AG09319 (cell line): ENCODE measurements at places on chromosomes 5 and 9.
A peak's percentile ranks its signal among the peaks of the same experiment; 100 is the strongest.

DNA sequence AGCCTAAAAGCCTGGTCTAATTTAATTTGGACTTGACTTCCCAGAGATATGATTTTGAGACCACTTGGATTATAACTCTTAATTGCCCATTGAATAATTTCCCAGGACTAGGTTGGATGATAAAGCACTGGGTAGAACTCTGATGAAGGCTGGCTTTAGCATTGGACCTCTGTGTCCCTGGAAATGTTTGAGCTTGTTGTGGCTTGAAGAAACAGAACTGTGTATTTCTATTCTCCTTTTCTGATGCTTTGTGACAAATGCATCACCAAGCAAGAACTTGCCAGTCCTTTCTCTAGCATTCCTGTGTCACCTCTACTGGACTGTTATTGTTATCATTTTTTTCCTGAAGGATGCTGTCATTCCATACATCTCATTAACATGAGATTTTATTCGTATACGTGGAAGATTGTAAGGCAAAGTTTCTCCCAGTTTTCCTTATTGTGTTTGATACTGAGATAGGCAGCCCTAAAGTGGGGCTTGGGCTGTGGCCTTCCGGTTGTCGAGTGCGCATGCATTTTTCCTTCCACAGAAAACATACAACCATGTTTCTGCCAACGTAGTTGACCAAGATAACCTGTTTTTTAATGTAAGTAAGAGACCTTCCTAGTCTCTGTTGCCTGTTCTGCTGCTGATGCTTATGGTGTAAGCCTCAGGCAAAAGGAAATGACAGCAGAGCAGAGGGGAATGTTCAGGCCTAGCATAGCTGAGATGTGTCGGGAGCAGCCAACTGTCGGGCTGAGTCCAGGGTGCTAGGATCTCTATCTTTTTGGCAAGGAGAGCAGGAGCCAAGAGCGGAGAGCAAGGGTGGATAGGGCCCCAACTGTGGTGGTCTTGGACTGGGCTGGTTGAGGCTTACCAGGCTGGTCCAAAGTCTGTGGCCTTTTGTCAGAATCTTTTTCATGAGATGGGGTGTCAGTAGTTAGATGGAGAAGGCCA is 2.3 kb downstream of the NTRK2 start:
- DNase-seq, result no peak

DNA sequence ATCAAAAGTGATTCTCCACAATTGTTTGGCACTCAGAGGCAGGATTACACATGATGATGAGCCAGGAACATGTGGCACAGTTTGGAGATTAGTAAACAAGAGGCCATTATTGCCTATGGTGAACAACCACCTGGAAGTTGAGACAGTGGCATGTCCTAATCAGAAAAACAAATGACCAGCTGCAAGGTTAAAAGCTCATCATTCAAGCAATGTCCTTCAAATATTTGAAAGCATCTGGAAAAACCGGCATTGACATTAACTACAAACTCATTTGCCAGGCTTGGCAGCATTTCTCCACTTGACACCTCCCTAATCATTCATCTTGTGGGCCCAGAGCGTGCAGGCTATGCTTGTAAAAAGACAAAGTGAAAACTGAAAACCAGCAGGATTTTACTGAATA is 80.6 kb upstream of the MEGF10 start:
- DNase-seq, result no peak

- no peak for DNase-seq
Measured at GRCh38 chr9:8419596-8420275, 620.2 kb upstream of the DMAC1 start.

GRCh38 chr9:123335986-123336329 is 20.0 kb upstream of the CRB2 start:
- DNase-seq, result no peak

DNA sequence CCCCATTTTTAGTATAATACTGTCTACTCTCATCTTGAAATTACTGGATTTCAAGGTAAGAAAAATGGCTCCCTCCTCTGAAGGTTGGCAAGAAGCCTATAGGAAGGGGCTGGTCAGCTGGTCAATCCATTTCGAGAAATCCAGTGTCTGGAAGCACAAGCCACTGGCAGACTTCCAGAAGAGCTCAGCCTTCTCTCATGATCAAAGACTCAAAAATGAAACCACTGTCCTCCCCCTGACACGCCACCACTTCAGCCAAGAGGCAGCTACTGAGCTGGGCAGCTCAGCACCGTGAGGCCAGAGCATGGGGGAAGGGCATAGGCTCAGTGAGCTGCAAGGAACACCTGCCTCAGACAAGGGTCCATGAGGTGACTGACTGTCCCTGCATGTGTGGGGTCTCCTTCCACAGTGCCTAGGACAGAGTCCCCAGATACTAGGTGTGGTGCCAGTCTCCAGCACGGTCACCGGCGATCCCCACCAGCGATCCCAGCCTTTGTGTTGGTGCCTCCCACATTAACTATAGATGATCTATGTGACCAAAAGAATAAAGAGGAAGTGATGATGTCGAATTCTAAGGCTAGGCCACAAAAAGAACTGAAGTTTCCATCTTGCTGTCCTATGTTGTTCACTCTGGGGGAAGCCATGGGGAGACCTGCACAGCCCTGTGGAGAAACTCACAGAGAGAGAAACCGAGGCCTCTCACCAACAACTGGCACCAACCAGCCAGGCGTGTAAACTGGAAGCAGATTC is 100.1 kb upstream of the LRRTM2 start:
- peak; percentile 34 for DNase-seq

DNA sequence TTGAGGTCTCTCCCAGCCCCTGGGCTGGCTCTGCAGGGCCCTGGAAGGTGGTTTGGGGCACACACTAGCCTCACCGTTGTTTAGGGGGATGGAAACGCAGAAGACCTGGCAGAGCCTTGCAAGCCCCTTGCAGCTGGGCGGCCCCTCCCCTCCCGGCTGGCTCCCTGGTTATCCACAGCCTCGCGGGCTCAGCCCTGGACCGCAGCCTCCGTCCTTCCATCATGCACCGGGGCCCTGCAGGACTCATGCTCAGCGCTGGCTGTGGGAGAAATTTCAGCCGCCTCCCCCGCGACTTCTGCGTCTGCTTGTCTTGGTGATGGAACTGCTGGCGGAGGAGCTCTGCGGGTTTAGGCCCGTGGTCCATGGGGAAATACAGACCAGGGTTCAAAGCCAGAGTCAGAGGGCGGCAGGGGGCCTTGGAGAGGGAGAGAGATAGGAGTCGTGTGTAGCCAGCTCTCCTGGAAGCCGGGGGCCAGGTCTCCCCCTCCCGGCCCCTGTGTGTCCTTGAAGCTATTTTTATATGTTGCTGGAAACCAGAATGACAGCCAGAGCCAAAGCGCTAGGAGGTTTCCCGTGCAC is 75.8 kb upstream of the IER5L start:
- DNase-seq, result no peak

GRCh38 chr5:13814301-13814700 is 130.2 kb downstream of the DNAH5 start:
- DNase-seq, result peak; percentile 10
